ENCODE measurements at places on chromosomes 5 and 9.

GRCh38 chr5:172065431-172066065 lies 59.1 kb upstream of the FBXW11 start:
- DNase-seq: no peak

GRCh38 chr5:149860801-149861322 lies 83.7 kb downstream of the PDE6A start:
- DNase-seq: no peak

DNA sequence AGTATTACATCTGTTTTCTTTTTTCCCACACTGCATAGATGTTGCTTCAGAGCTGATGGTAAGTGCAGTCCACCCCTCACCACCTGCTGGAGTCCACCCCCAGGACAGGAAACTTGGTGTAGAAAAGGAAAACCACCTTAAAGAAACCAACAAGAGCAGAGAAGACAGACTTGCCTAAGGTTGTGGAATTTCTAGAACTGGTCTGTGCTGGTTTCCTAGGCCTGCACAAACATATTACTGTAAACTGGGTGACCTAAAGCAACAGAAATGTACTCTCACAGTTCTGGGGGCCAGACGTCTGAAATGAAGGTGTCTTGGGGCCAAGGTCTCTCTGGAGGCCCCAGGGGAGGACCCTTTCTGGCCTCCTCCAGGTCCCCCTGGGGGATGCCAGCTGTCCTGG lies 293.4 kb upstream of the IRX1 start:
- DNase-seq: no peak

DNA sequence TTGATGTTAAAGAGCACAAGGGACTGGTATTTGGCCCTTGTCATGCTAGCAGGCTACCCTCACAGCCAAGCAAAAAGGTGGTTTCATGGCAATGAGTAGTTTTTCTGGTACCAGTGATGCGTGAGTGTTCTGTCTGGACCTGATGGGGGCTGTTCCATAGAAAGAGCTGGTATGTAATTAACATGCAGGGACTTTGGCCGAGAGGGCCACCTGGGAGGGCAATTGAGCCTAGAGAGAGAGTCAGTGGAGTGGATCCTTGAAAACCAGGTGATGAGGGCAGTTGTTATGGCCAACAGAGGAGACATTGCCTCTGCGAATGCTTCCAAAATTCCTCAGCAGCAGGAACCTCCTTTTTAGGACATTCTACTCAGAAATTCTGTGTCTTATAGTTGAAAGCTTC lies 383.3 kb downstream of the PSAT1 start:
- DNase-seq: no peak

- no peak for DNase-seq
Observed at GRCh38 chr5:57841676-57842363, 359.2 kb upstream of the ACTBL2 start.

GRCh38 chr5:104628911-104629310 lies 1066.3 kb upstream of the NUDT12 start:
- DNase-seq: no peak

DNA sequence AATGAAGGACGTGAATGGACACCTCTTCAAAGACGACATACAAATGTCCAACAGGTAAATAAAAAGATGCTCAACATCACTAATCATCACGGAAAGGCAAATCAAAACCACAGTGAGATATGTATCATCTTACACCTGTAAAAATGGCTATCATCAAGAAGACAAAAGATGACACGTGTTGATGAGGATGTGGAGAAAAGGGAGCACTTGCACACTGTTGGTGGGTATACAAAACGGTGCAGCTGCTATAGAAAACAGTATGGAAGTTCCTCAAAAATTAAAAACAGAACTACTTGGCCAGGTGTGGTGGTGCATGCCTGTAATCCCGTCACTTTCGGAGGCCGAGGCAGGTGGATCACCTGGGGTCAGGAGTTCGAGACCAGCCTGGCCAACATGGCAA lies 47.9 kb downstream of the STK10 start:
- DNase-seq: no peak

GRCh38 chr5:156951359-156951758 lies 11.7 kb downstream of the TIMD4 start:
- DNase-seq: no peak

DNA sequence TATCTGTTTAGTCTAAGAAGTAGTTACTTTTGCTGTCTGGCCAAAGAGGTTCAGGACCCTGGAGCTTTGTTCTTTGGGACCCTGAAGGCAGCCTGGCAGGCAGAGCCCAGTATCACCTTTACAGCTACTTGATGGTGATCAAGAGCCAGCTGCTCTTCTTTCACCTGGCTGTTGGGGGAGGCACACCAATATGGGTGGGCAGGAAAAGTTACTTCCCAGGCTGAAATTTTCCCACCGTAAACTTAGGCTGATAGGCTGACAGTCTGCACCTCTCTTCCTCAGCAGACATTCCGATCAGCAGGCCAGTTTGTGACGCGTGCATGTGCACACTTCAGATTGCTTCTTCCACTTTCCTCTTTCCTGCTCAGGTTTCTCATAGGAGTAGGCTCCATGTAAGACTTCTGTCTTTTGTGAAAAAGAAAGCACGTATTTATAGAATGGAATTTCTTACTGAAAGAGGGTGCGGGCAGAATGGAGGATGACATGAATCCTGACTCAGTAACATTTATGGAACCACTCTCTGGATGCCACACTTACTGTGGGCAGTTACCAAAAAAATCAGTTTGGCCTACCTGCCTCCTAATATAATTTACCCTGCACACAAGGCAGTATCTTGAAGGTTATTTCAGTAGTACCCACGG lies 223.9 kb upstream of the DMRT1 start:
- no peak for DNase-seq
